ENCODE measurements at places on chromosomes 4 and X.

- no peak for DNase-seq
Measured at GRCh38 chr4:121791481-121791880, 9.6 kb upstream of the EXOSC9 start.

- no peak for DNase-seq
Measured at GRCh38 chrX:67545893-67546495, 2.2 kb downstream of the AR start.

DNA sequence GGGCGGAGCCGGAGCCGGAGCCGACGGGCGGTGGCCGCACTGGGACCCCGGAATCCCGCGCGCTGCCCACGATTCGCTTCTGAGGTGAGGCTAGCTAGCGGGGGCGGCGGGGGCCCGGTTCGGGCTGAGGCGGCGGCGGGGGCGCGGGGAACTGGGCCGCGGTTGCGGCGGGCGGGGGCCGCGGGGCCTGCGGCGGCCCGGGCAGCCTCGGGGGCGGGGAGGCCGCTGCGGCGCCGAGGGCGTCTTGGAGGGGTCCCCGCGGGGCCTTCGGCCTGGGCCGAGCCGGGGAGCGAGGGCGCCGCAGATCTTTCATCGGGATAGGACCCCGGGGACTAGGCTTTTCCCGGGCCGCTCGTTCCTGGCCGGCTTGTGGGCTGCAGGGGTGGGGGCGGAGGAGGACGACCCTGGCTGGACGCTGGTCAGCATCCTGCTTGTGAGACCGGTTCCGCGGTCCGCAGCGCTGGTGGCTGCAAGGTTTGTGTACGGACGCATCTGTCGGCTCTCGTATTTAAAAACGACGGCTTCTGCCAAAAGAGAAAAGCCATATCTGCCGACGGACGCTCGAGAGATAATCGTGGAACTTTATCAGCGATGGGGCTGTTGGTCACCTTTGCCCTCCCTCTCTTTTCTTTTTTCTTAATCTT, 419 bp downstream of the ADD1 start:
- no peak for DNase-seq

GRCh38 chrX:82961129-82961528, 547.0 kb upstream of the POU3F4 start:
- DNase-seq: no peak

DNA sequence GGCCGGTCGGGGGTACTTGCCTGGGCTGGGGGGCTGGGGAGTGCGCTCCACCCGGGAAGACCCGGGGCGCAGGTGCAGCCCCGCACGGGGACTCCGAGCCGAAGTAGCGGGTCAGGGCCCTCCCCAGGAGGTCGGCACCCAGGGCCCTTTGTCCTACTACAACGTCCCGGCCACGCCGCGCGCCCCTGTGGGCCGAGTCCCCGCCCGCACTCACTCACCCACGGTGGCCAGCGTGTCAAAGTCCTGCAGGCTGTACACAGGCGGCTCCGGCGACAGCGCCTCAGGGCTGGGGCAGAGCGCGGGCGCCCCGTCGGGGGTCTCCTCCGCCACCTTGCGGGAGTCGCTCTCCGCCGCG, 602 bp downstream of the PRKX start:
- no peak for DNase-seq

DNA sequence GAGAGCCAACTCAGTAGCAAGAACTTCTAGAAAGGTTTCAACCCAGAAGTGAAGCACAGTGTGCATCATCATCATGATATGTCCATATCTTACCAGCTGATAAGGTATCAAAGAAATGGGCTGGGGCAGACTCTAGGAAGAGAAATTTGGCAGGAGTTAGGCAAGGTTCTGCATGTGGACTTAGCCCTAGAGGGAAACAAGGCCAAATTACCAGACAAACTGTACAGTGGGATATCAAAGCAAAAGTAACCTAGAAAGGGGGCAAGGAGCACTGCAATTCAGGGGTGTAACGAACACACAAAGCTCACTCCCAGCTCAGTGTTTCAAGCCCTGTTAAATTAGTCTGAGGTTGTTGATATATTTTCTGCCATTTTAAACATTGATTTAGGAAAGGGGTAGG, 407.4 kb downstream of the SMARCA1 start:
- no peak for DNase-seq

- DNase-seq: no peak
Measured at GRCh38 chr4:51868449-51868847, 25.5 kb downstream of the DCUN1D4 start.

- DNase-seq: no peak
Measured at GRCh38 chr4:6324461-6324998, 54.9 kb downstream of the WFS1 start.

DNA sequence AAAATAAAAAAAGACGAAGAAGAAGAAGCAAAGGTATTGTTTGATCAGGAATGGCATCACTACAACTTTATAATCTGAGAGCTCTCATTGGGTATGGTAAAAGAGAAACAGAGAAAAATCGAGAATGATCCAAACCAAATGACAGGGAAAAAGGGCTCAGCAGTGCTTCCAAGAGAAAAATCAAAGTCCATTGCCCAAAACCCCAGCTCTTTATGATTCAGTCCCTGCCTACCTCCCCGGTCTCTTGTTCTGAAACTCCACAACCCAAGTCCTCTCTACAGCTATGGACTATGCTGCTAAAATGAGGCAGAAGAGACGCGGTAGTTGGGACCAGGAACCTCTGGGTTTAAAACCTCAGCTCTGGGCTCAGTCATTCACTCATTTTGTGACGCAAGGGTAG, 341.1 kb upstream of the PPARGC1A start:
- DNase-seq: no peak

DNA sequence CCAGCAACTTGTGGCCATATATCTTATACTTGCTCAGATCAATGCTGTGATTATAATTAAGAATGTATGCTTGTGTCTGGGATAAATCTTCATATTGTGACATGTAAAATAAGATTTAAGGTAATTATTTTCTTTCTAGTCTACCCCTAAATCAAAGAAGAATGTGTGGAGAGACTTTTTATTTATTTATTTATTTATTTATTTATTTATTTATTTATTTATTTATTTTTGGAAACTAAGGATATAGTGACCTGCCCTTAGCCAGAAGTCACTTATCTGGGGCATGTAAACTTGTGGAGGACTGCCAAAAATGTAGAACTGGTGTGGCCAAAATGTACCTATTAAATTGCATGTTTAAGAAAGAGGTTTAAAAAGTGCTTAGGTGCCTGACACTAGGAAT, 144.3 kb downstream of the BEND2 start:
- no peak for DNase-seq

- no peak for DNase-seq
Measured at GRCh38 chr4:14233126-14233525, 605.6 kb upstream of the BOD1L1 start.

GRCh38 chrX:102339312-102340298, 92.6 kb downstream of the NXF2 start:
- DNase-seq: peak; percentile 24

DNA sequence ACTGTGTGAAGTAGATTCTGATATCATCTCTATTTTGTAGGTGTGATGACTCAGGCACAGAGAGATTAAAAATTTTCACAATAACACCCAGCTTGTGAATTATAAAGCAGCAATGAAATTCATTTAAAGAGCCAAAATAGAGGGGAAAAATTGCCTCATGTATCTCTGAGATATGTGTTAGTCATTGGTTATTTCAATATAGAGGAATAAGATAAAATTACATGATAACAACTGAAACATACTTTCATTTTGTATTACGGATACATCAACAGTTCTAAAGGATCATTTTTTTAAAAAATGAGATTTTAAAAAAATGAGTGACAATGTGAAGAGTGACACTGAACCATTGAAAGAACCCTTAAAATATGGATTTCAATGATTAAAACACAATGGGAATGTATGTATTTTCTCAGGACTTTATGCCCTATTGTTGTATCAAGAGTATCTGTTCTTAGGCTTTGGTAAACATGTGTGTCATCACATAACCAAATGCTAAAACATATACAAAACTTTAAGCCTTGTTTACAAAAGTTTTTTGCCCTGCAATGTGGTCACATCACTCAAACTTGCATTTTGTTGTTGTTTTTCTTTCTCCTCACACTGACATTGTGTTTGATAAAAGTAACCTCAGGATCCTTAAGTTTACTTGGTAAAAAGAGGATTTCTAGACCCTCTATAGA, 221.3 kb downstream of the ANTXR2 start:
- DNase-seq: no peak

GRCh38 chrX:79138658-79139241, 5.7 kb upstream of the GPR174 start:
- no peak for DNase-seq

DNA sequence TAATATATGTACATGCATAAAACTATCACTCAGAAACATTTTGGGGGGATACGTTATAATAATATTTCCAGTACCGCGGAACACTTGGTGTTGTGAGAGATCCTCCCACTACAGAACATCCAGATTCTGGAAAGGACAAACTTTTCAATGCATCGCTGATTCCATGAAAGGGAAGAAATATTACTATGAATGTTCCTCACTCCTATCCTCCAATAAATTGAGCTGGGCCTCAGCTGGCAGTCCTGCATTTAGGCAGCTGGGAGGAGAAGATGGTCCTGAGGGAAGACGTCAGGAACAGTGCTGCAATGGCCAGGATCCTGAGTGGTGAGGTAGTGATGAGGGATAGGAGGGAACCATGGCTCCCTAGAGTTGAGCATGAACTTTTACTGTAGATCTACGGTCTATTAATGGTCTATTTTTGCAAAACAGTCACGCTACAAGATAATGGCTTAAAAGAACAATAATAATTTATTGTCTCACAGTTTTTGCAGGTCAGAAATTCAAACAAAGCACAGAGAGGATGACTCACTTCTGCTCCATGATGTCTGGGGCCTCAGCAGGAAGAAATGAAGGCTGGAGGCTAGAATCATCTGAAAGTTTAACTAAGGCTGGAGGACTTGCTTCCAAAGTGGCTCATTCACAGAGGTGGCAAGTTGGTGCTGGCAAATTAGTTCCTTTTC, 538.1 kb downstream of the STIM2 start:
- DNase-seq: no peak

GRCh38 chr4:17187003-17187402, 288.6 kb upstream of the LDB2 start:
- no peak for DNase-seq

GRCh38 chrX:71994601-71995000, 84.0 kb downstream of the NHSL2 start:
- DNase-seq: no peak

GRCh38 chr4:140019619-140020347, 134.2 kb downstream of the MAML3 start:
- no peak for DNase-seq

DNA sequence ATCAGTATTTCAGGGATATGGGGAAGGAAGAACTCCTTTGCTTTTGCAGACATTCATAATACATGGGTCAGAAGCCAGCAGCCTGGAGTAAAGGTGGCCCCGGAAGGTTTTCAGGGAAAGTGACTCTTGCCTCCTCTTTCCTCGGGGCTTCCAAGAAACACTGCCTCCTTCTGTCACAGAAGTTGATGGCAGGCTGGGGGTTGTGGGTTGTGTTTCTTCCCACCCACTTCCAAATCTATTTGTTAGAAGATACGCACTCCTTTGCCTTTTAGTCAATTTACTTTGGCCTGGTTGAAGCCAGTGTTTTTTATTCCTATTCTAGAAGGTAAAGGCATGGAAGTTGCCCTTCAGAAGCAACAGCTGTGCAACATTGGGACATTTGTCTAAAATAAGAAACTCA, 19.7 kb downstream of the KIT start:
- DNase-seq: no peak

- no peak for DNase-seq
Measured at GRCh38 chr4:8589336-8589735, 3.2 kb upstream of the CPZ start.

DNA sequence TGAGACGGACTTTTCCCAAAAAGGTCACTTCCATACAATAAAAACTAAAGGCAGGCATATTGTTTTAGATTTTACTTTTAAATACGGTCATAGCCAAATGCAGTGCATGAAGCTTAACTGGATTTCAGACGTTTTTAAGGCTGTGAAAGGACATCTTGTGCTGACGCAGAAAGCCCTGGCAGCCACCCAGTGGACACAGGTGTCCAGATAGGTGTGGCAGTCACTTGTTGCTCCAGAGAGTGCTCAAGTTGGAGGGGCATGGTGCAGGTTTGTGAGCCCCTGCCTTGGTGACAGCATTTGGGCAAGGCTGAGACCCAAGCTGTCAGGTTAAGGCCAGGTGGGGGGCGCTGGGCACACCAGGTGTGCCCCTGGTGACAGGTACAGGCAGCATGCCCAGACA, 135.8 kb upstream of the TBL1X start:
- no peak for DNase-seq

DNA sequence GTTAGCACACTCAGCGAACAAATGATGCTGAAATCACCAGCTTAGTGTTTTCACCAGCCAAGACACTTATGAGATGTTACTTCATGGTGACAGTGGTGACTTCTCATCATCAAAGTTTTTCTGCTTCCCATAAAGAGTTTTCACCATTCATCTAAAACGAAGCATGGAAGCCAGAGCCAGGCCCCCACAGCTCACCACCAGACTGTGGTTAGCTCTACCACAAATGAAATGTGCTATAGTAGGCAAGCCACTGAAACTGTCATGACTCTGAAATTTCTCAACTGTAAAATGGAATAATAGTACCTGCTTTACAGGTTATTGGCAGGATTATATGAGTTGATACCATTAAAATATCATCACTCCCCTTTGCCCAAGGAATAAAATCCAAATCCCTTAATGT, 56.4 kb upstream of the HHIP start:
- no peak for DNase-seq

- DNase-seq: no peak
Measured at GRCh38 chrX:14235004-14235403, 205.3 kb upstream of the GEMIN8 start.

GRCh38 chr4:147987252-147987651, 255.4 kb downstream of the ARHGAP10 start:
- DNase-seq: no peak

DNA sequence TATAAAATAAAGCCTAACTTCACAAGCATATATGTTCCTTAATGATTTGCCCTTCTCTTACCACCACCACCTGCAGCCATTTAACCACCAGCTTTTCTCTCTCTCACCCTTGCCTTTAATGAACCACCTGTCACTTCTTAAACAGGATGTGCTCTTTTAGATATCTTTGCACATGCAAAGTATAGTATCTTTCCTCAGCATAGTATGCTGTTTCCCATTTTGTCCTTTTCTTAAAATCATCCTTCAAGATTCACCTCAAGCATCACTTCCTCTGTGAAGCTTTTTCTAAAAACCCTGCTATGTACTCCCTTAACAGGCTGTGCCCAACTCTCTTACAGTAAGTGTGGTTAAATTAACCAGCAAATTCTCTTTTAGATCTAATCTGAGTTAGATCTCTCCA, 8.2 kb upstream of the CNOT6L start:
- no peak for DNase-seq

DNA sequence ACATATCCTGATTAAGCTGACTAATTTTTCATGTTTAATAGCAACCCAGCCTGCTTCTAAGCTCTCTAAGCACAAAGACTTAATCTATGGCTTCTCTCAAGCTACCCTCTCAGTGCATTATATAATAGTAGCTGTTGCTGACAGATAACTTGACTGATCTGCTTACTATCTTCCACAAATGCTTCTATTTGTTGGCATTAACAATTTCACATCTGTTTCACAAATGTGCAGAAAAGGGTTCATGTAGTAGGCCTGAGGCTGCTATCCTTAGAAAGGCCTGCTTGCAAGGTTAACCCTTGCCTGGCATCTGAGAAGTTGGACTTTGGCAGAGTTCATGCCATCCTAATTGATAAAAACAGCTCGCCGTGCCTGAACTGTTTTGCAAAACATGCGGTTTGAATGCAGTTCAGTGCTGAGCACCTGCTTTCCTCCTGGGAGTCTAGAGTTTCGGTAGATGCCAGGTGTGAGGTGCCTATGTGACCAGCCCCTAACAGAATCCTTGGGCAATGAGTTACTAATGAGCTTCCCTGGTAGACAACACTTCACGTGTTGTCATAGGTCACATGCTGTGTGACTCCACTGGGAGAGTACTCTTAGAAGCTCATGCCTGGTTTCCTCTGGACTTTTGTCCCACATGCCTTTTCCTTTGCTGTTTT, 68.4 kb downstream of the NSG1 start:
- no peak for DNase-seq
